Testis (tissue), 5 donors: ENCODE measurements at places on chromosomes 3 and 15. TPM values are rescaled to one million over a fixed set of nuclear protein-coding genes. Genes with fewer than 3 reads are reported as not detected.

The UPK1B gene
- 0.50 TPM for total RNA-seq

DNA sequence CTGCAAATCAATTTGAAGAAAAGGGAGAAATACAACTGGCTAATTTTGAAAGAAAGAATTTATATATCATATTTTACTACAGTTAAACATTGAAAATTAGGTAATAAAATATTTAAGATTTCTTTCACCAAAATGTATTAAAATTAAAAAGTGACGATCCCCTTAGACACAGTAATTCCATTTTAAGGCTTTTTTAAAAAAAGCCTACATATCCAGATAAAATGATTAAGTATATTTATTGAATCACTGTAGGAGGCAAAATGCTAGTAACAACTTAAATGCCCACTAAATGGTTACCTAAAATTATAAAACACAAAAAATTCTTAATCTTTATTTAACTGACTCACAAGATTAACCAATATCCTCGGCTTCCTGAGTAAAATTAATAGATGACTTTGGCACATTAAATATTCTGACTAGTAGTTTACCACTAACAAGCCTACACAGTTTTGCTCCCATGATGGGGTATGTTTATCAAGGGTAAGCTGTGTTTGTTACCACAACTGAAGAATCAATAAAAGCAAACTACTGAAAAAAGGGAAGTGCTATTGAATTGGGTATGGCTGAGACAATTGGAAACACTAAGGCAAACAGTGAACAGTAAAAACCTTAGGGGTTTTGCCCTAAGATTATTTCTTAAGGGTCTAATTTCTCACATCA, 28.4 kb downstream of the ANKRD28 start:
- DNase-seq: no peak

DNA sequence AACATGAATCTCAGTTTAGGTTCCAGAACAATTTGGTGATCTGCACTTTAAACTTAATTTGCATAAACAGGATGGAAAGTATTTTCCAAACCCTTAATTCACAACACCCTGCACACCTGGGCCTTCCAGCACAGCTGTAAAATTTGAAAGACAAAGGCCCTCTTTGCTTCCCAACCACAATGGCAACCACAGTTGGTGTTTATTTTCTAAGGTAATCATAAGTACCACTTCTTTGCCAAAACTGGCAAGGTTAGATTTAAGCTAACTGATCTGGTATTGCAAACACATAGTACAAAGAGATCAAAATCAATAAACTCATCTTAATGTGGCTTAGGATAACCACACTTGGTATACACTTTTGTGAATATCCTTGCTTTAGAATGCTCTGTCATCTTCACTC, 4.1 kb downstream of the LRIG1 start:
- no peak for DNase-seq

The SETD5 gene
- total RNA-seq: 168 TPM

The MUC20 gene
- 13.8 TPM for total RNA-seq

DNA sequence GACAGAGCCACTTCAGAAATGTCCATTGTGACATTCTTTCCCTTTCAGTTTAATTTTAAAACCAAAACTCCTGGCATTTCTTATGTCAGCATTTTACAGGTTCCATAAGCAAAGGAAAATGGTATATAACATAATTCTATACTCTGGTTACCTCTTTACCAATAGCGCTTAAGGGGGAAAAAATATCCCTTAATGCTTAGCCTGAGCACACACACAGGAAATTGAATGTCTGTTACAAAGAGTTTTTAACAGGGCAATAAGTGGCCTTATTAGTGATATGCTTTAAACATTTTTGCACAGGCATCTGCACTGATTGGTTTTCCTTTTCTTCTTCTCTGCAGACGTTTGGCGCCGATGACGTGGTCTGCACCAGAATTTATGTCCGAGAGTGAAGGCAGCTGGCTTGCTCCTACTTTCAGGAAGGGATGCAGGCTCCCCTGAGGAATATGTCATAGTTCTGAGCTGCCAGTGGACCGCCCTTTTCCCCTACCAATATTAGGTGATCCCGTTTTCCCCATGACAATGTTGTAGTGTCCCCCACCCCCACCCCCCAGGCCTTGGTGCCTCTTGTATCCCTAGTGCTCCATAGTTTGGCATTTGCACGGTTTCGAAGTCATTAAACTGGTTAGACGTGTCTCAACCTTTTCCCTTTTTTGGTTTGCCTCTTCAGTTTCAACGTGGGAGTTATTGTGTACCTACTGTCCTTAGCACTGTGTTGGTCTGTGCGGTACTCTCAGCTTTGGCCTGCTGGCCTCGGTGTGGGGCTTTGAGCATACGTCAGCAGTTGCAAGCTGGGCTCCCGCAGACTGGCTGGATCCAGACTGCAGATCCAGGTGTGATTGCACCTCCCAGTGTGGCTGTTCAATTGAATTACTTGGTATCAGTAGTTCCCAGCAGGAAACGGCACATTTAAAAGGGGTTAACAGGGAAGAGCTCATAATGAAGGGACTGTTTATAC, 7.7 kb downstream of the CRABP1 start:
- no peak for DNase-seq

- DNase-seq: no peak
These were observed 32.9 kb downstream of the PIK3CA start for GRCh38 chr3:179181021-179181472.

DNA sequence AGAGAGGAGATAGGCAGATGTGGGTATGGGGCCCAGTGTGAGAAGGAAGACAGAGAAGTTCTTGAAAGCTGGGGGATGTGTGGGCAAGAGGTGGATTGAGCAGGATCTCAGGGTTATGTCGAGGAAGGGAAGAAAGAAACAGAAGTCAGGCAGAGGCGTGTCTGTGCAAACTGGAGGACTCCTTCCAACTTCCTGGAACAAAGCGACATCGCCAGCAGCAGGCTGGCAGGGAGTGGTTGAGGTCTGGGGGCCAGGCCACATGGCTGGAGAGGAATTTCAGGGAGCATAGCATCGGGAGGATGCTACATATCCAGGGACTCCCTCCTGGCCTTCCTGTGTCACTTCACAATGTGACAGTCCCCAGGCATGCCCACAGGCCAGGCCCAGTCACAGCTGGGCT, 42.9 kb upstream of the MYZAP start:
- DNase-seq: no peak

GRCh38 chr3:185087419-185087818, 65.4 kb downstream of the C3orf70 start:
- no peak for DNase-seq

GRCh38 chr3:148532326-148532725, 165.4 kb upstream of the AGTR1 start:
- no peak for DNase-seq

DNA sequence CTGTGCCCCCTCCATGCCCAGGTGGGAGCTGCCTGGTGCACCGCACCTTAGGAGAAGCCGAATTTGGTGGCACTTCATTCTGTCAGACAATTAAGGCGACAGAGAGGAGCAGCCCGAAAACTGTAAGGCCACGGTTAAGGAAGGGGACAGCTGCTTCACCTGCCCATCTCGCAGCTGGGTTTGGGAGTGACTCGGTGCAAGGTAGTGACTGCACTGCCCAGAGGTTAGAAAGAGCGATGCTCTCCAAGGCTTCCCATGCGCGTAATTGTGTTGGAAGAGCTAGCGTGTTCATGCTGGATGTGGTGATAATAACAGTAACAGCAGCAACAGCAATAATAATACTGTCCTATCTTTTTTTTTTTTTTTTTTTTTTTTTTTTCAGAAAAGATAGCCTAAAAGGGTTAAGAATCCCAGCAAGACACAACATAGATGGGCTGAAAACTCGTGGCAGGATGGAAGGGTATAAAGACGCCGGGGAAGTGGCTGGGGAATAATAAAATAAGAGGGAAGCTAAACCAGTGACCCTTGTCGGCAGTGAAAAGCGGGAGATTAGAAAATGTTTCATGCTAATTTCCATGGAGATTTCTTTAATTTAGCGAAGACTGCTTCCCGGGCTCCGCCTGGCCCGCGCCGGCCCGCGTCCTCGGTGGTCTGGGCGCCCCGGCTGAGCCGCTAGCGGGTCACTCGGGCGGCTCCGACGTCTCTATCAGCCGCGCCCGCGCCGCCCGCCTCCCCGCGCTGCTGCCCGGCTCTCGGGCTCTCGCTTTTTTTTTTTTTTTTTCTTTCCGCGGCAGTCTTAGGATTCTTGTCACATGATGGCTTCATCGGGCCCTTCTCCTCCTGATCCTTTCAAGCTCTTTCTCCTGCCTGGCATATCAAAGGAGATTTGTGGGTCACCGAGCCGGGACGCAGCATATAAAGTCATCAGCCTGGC, 617.1 kb downstream of the NR2F2 start:
- peak; percentile 18 for DNase-seq

DNA sequence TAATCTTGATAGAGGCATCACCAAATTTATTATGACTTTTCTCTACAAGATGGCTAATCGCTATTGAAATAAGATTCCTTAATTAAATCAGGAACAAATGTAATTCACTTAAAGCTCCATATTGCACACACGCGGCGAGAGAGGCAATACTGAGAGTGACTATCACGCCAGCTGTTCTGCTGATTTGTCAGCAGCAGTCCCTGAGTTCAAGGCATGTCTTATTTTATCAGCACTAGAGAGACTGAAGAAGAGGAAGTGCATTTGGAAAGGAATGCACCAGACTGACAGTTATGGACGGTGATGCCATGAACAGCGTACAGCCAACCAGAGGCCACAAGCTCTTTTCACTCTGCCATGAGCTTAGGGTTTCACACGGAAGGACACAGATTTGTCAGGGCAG, 83.6 kb upstream of the SLCO3A1 start:
- no peak for DNase-seq

GRCh38 chr15:90095521-90095959, 6.7 kb downstream of the IDH2 start:
- DNase-seq: no peak

The DYNC1LI1 gene
- 53.9 TPM for total RNA-seq

- no peak for DNase-seq
These were observed 764.0 kb upstream of the DPPA4 start for GRCh38 chr3:110101361-110101760.

GRCh38 chr3:128697341-128697740, 28.6 kb upstream of the RAB7A start:
- no peak for DNase-seq

DNA sequence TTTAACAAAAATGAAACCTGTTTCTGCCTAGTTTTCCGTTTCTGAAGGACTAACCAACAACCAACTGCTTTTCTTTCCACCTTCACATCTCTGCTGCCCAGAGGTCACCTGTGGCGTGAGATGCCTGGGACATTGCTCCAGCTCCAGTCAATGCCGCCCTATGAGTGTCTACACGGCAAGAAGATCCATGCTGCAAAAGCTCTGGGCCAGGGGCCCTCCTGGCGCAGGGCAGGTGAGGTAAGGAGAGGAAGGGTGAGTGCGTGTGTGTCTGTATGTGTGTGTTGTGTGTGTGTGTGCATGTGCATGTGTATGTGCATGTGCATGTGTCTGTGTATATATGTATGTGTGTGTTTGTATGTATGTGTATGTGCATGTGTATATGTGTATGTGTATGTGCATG, 131.4 kb downstream of the NSMCE3 start:
- DNase-seq: no peak

DNA sequence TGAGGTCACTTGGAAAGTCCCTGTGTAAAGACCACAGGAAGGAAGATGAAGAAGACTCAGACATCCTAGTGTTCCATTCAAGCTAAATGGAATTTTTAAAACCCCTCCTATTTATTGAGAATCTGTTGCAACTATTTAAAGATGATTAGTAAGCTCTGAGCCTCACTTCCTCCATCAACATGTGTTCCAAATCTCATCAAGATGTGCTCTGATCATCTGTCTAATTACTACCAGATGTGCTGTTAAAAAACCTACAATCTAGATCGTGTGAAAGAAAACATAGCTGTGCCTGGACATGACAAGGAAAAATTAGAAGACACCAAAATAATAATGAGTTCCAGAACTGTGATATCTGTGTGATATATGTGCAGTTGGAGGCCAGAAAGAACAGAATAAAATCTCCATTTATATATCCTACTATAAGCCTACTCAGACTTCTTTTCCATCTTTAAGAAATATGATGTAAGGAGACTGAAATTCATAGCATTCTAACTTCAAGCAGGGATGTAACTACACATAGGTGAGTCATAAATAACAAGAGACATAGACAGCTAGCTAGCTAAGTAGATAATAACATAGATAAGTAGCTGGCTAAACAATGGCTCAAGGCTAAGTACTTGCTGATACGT, 7.8 kb downstream of the XPC start:
- DNase-seq: no peak

The SLC24A5 gene
- 0.63 TPM for total RNA-seq

DNA sequence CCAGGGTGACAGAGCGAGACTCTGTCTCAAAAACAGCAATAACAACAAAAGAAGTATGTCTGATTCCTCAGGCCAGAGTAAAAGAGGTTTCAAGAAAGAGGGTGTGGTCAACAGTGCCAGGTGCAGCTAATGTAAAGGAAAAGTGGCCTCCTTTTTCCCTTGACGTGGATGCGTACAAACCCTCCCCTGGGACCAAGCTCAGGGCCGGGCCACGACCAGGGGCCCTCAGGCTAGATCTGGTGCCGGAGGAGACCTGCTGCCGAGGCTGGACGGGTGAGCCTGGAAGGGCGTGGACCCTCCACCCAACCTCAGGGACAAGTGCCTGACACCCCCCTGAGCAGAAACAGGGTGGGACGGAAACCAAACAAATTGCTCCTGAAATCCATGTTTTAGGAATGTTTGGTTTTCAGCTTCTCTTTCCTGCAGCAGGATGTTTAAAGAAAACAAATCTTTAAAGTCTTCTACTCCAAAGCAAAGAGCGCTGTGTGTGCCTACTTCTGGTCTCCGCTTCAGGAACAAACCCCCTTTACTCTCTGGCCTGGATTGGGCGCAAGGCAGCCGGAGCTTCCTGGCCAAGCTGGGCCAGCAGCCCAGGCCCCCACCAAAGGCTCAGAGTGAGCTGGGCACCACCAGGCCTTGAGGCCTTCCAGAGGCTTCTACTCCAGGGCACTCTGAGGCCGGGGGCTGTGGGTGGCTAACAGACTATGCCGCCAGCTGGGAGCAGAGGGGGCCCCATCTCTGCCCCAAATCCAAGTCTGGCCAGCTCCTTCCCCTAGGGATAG, 21.4 kb downstream of the ZDHHC19 start:
- DNase-seq: no peak

DNA sequence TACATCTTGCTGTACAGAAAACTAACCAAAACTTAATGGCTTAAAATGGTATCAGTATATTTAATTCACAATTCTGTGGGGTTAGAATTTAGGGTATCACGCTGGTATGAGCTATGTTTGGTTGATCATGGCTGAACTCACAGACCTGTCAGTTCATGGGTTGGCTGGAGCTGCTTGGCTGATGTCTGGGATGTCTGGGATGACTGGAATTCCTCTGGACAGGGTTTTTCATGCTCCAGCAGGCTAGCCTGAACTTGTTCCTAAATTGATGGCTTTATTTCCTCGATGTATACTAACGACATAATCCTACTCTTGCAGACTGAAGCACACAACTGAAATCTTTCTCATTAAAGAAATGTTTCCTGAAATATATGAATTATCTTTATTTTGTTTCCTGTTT, 338.9 kb upstream of the GBE1 start:
- DNase-seq: no peak

GRCh38 chr3:68057637-68058320, 403.4 kb upstream of the SUCLG2 start:
- DNase-seq: no peak
